EH (cell line): ENCODE measurements at places on chromosomes 7 and 10.
A peak's percentile ranks its signal among the peaks of the same experiment; 100 is the strongest.

DNA sequence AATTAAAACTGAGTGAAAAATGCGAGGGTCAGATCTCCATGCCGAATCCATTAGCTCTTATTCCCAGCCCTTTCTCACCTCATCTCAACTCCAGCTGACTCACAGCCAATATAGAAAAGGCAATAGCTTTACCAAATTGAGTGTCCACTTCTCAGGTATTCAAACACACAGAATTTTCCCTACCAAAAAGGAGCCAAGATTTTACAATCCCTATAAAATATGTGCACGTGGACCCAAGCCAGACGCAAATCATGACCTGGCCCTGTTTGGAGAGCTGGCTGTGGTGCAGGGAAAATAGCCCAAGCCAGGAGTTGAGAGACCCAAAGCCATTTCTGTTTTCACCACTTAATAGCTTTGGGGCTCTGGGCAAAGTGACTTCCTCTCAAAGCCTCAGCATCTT lies 379.7 kb upstream of the AUTS2 start:
- DNase-seq = no peak

DNA sequence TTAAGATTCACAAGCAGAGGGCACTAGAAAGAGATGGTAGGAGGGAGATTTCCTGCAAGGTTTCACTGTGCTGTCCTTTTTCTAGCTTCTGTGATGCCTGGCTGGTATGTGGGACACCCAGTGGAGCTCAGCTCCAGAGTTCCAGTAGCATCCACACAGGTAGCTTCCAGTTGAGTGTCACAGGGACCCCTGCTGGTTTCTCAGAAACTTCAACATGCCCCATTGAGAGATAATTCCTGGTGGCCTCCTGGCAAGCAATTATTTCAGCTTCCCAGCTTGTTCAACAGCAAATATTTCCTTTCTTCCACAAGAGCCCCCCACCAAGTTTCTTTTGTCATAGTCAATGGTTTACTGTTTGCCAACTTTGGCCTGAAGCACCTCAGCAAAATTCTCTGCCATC lies 858.7 kb downstream of the REEP3 start:
- no peak for DNase-seq

GRCh38 chr10:66180581-66181318 lies 745.1 kb upstream of the LRRTM3 start:
- peak; percentile 63 for DNase-seq

DNA sequence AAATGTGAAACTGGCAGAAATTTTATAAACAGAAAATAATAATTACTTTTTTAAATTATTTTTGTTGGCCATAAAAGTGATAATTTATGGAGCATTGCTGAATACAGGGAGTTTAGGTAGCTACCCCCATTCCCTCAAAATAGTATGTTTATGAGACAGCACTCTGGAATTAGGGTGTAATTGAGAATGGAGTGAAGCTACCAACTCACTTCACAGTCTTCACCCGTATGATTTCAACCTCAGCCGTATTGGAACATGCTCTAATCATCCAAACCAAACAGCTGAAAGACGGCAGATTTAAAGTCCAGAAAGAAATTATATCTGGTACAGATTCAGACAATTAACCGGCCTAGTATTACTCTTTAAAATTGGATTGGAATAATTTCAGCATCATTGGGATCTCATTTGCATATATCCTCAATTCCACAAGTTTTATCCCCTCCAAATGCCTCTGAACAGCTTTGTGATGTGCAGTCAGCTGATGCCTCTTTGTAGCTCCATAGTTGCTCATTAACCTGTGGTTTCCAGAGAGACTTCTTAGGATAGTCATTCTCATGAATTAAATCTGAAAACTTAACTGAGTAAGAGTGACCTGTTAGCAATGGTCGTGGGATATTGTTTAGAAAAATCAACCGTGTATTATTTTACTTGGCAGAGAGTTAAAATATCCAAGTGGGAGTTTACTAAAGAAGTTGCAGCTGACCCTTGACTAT lies 59.1 kb upstream of the GJD4 start:
- peak; percentile 57 for DNase-seq

DNA sequence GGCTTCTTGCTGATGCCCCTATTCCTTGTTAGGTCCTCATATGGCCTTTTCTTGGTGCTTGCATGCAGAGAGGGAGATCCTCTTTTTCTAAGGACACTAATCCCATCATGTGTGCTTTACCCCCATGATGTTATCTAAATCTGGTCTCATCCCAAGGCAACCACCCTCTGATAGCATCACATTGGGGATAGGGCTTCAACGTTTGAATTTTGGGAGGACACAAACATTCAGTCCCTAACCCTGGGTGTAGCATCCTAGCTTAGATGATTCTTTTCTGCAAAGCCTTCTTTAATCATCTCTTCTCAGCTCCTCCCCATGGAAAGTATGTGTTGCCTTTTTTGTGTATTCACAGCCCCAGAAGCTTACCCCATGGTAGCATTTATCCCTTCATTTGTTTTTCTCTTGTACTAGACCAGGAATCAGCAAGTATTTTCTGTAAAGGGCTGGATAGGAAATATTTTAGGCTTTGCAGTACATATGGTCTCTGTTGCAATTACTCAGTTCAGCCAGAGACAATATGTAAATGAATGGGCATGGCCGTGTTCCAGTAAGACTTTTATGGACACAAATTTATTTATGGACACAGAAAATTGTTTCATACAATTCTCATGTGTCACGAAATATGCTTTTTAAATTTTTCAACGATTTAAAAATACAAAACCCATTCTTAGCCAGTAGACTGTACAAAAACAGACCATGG lies 101.5 kb upstream of the CSTF2T start:
- peak; percentile 4 for DNase-seq

DNA sequence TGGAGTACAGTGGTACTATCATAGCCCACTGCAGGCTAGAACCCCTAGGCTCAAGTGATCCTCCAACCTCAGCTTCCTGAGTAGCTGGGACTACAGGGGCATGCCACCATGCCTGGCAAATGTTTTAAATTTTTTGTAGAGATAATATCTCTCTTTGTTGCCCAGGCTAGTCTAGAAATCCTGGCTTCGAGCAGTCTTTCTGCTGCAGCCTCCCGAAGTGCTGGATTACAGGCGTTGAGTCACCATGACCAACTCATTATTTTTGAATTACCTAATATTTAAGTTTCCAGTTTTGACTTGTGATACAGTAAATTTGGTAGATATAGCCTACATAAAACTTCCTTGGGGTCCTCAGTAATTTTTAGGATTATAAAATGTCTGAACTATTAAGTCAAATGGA lies 74.1 kb downstream of the RUNDC3B start:
- peak; percentile 85 for DNase-seq

DNA sequence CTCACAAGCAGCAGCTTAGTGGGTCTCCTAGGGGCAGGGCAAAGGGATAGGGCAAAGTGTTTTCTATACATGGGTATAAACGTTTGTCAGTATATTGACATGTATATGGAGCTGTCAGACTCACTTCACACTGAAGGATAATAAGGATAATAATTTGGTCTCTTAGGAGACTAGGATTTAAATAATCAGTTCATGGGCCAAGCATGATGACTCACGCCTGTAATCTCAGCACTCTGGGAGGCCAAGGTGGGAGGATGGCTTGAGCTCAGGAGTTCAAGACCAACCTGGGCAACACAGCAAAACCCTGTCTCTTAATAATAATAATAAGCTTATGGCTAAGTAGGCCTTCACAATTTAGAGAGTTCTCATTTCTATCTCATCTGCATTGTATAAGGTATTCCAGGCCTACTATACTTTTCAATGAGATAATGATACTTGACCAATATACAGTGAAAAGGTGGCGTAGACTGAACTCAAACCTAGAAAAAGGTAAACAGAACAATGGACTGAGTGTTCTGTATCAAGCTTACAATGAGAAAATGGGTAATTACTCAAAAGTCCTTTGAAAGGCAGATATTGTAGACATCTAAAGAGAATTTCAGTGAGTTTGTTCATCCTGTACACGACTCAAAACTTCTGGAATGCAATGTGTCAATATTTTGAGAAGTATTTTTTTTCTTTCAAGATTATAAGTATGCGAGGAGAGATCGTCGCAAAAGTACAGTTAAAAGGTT lies 7.0 kb downstream of the GSAP start:
- peak; percentile 52 for DNase-seq

- peak; percentile 52 for DNase-seq
Observed at GRCh38 chr10:14302035-14302434, 28.7 kb downstream of the FRMD4A start.

DNA sequence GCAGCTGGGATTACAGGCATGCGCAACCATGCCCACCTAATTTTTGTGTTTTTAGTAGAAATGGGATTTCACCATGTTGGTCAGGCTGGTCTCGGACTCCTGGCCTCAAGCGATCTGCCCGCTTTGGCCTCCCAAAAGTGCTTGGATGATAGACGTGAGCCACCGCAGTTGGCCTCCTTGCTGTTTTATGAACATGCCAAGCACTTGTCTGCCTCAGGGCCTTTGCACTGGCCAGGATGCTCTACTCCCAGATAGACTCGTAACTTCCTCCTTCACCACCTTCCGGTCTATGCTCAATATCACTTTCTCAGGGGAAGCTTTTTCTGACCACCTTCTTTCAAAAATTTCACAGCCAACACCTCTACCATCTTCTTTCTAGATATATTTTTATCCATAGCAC lies 6.3 kb downstream of the SLC26A5 start:
- no peak for DNase-seq

DNA sequence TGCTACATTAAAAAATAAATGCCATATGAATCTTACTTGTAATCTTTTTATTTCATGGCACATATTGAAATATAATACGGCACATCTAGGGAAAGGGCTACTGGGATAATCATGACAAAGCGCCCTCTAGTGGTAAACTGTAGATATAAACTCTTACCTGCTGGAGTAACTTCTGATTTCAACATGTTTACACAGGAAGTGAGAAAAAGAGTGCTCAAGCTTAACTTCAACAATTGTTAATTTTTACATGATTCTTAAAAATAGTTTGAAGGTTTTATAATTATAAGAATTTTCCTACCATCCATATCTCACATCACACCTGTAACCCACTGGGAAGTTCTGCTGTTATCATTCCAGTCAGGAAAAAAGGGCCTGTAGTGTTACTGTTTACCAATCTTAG lies 2.0 kb upstream of the HEPACAM2 start:
- DNase-seq = peak; percentile 68

DNA sequence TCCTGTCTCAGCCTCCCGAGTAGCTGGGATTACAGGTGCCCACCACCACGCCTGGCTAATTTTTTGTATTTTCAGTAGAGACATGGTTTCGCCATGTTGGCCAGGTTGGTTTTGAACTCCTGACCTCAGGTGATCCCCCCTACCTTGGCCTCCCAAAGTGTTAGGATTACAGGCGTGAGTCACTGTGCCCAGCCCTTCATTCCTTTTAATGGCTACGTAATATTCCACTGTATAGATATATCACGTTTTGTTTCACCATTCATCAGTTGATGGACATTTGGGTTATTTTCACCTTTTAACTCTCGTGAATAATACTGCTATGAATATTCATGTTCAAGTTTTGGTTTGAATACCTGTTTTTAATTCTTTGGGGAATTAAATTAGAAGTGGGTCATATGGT lies 44.6 kb upstream of the CYCS start:
- no peak for DNase-seq

- peak; percentile 44 for DNase-seq
Observed at GRCh38 chr10:103835096-103836050, 20.0 kb downstream of the SH3PXD2A start.

DNA sequence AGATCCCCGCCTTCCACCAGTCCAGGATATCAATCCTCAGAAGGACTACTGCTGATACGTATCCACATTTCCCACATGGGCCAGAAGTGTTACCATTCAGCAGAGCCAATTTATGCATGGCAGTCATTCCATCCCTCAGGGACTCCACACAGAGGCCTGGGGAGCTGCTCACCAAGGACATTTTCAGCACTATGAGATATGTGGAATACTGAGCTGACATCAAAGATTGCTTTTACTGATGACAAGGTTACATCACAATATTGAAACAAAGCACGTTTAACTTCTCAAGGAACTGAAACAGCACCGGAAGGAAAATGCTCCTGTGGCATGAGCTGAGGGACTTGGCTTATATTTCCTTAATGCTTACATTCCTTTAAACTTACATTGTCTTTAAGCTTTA lies 335.1 kb downstream of the BMPER start:
- no peak for DNase-seq

GRCh38 chr10:104424719-104425118 lies 71.1 kb downstream of the CFAP58 start:
- DNase-seq = peak; percentile 37

GRCh38 chr10:112768121-112768520 lies 181.9 kb upstream of the TCF7L2 start:
- DNase-seq = no peak

- peak; percentile 22 for DNase-seq
Observed at GRCh38 chr10:101682172-101682825, 12.7 kb downstream of the FBXW4 start.

DNA sequence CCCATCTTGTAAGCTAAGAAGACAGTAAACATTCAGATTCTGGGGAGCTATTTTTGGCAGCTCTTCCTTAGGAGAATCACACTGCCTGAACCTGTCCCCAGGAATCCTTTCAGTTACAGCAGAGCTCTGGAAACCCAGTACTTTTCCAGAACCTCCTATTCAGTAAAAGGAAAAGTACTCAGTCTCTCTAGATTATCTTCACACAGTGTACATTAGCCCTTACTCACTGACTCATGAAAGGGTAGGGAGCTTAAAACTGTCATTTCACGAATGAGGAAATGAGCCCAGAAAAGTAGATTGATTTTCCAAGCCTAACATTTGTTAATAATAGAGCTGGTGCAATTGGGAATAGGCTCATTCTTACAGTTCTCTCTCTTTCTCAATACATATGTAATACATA lies 3.9 kb upstream of the CNNM1 start:
- no peak for DNase-seq

DNA sequence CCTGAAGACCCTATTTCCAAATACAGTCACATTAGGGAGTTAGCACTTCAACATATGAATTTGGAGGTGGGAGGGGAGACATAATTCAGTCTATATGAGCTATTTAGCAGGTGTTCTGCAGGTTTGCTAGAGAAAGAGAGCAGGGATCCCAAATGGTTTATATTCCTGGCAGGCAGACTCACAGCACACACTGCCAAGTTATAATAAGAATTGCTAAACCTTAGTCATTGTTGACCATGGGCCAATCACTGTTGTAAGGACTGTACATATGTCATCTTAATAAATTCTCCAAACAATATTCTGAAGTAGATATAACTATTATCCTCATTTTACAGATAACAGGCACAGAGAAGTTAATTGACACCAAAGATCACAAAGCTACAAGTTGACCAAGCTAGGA lies 1.5 kb upstream of the CCDC3 start:
- DNase-seq = no peak

- no peak for DNase-seq
Observed at GRCh38 chr7:44289341-44290251, 35.8 kb downstream of the CAMK2B start.
